Cardiac muscle cell (in vitro differentiated cells and primary cell): ENCODE measurements at places on chromosomes 13 and 19. TPM values are rescaled to one million over a fixed set of nuclear protein-coding genes. Genes with fewer than 3 reads are reported as not detected.

DNA sequence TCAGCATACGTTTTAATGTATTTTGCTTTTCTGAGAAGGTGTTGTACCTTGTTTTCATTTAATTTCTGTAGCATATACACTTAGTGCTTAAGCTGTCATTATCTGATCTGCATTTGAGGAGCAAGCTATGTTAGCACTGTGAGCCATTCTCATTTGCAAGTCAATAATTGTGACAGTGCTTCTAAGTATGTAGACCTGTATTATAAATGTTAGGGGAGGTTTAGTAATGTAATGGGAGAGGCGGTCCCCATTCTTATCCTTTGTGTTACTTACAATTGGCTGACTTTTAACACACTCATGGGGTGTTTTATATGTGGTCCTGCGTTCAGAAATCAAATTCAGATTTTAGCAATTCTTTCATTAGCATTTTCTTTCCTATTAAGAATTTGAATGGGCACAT is 90.2 kb downstream of the GPC6 start:
- DNase-seq: no peak

DNA sequence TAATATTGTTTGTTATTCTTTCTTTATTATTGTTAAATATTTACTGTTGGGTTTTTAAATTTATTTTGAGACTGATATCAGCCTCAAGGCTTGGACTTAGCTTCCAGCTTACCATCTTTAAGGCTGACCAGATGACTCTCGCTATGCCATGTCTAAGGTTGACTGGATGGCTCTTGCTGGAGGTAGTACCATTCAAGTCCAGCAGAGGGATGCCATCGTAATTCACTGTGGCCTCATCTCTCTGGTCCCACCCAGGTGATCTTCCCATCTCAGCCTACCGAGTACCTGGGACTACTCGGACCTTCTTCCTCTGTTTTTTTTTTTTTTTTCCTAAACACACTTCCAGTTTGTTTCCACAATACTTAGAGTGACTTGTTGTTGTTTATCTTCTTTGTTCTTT is 41.7 kb upstream of the ZNF91 start:
- DNase-seq: no peak

DNA sequence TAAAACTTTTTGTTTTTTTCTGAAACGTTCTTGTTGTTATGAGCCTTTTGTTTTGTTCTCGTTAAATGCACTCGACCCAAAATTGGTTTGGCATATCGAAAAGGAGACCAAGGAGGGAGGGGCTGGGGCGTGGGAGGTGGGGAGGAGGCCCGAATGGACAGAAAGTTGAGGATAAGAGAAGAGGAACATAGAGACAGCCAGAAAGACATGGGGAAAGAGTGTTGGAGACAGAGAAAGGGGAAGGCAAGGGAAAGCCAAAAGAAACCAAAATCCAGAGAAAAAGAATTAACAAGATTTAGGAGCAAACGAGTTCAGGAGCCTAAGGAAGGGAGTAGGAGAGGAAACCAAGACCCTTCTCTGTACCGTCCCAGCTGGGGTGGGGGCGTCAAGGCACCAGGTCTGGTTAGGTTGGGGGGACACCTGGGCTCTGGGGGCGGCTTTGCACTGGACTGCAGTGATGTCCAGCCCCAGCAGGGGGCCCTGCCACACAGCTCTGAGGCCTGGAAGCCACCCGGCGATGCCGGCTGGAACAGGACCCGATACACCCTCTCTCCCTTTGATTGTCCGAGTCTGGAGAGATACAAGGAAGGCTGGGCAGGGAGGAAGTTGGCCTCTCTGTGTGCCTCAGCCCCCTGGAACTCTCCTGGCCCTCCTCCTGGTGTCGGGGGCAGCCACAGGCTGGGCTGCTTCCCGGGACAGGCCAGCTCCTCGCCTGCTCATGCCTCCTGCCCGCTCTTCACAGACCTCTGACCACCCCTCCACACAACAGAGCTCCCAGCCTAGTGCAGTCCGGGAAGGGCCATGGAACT is 11.6 kb upstream of the ASF1B start:
- peak; percentile 80 for DNase-seq

- DNase-seq: no peak
Measured at GRCh38 chr13:40639221-40639681, 27.2 kb downstream of the FOXO1 start.

DNA sequence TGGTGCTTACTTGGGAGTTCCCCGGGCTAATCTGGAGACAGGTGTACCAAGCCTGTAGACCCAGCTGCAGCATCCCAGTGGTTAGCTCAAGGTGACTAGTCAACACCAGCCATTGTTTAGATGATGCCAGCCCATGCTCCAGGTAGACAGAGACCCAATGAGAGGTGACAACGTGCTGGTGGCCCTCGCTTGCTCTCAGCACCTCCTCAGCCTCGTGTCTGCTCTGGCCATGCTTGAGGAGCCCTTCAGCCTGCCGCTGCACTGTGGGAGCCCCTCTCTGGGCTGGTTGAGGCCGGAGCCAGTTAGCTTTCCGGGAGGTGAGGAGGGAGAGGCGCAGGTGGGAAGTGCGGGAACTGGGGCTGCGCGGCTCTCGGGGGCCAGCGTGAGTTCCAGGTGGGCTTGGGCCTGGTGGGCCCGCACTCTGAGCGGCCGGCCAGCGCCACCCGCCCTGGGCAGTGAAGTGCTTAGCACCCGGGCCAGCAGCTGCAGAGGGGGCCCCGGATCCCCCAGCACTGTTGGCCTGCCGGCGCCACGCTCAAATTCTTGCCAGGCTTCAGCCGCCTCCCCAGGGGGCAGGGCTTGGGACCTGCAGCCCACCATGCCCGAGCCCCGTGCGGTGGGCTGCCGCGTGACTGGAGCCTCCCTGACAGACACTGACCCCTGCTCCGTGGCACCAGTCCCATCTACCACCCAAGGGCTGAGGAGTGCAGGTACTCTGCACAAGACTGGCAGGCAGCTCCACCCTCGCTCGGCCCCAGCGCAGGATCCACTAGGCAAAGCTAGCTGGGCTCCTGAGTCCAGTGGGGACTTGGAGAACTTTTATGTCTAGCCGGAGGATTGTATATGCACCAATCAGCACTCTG is 85.9 kb upstream of the VSTM2B start:
- no peak for DNase-seq

- no peak for DNase-seq
Measured at GRCh38 chr19:9219489-9219888, at the start of gene OR7D4. Gene OR7D4, minus strand, starts transcription at chr19:9219589. Its CDS starts 4,752 bp downstream, at chr19:9214837.

DNA sequence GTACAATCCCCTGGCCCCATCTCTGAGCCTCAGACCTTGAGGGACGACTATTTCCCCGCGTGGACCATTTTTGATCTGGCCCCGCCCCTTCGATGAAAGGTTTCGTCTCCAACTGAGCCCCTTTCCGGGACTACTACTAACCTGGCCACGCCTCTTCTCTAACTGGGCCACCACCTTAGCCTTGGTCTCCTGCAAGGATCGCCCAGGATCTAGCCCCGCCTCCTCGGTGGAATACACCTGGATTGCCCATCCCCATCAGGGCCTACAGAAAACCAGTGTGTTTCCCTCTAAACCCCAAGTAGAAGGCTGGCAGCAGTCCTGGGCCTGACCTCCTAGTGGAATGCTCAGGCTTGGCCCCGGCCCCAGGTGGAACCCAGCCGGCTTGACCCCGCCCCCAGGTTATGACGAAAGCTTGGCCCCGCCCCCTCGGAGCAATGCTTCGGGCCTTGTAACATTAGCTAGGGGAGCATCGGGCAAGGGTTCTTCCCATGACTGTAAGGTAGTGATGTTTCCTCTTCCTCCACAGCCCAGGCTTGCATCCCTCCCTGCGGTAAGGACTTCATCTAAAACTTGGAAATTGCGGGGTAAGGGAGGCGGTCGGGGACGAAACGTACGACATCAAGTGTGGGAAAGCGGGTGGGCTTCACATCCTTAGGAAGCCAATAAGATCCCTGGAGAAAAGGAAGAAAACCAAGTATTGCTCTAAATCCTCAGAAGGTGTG is 9.1 kb downstream of the SPACA6 start:
- peak; percentile 65 for DNase-seq

GRCh38 chr13:42247883-42248282 is 24.1 kb upstream of the AKAP11 start:
- DNase-seq: no peak

DNA sequence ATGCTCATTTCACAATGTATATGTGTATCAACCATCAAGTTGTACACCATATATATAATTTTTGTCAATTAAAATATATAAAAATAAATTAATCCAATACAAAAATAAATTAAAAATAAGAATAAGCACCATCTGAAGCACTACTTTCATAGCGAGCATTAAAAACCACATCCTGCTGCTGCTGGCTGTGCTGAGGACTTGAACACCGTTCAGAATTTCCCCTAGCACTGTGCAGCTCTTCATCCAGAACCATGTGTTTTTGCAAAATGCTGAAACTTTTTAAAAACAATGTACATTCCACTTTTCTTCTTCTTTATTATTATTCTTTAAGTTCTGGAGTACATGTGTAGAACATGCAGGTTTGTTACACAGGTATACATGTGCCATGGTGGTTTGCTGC is 40.0 kb upstream of the FOXO1 start:
- DNase-seq: no peak

GRCh38 chr19:46821512-46822409 is 28.9 kb downstream of the AP2S1 start:
- no peak for DNase-seq

GRCh38 chr13:70088926-70089325 is 18.7 kb upstream of the ATXN8OS start:
- DNase-seq: no peak

- no peak for DNase-seq
Measured at GRCh38 chr13:21347753-21348318, 111.3 kb downstream of the ZDHHC20 start.

GRCh38 chr13:51000571-51001260 is 91.1 kb downstream of the RNASEH2B start:
- no peak for DNase-seq

- DNase-seq: peak; percentile 34
Measured at GRCh38 chr19:17209126-17210036, 5.8 kb upstream of the USE1 start.

- no peak for DNase-seq
Measured at GRCh38 chr13:110431425-110432294, 124.6 kb downstream of the COL4A2 start.

DNA sequence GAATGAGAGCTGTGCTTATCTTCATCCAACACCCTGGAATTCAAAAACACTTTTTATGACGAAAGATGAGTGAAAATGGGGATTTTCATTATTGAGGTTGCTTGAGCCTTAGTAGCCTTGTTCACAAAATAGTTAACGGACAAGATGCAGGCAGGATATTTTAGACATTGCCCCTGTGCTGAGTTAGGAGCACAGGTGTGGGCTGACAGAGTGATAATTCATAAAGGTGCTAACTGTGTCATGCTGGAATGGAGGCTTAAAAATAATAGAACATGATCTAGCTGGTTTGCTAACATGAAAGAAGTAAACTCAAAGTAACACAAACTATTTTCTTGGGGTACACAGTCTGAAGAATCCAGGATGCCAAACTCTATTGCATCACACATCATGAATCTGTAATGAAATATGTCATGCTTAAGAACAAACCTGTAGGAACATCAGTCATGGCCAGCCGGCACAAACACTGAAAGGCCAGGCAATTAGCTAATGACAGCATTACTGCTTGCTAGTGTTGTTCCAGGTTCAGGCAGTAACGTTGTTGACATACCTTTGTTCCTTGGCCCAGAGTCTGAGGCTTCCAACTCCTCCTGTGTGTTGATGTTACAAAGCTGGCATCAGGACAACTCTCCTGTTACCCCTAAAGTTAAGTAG is 55.3 kb downstream of the FRY start:
- no peak for DNase-seq

Gene TMEM238
- total RNA-seq: 0.27 and 0.35 TPM in 2 replicates

Gene CLDND2
- total RNA-seq: 0.45 TPM in 1 of 2 replicates, not detected in the other

Gene CPT1C
- total RNA-seq: 29.0 and 33.8 TPM in 2 replicates

Gene ANGPTL8
- 1.5 TPM in 1 of 2 replicates, not detected in the other for total RNA-seq

Gene MAB21L1
- 0.03 TPM in 1 of 2 replicates, not detected in the other for total RNA-seq

Gene IL11
- total RNA-seq: 0.12 and 0.49 TPM in 2 replicates
